ENCODE measurements at places on chromosomes 6 and 20.

- no peak for DNase-seq
Measured at GRCh38 chr20:44888226-44889103, 3.0 kb downstream of the YWHAB start.

DNA sequence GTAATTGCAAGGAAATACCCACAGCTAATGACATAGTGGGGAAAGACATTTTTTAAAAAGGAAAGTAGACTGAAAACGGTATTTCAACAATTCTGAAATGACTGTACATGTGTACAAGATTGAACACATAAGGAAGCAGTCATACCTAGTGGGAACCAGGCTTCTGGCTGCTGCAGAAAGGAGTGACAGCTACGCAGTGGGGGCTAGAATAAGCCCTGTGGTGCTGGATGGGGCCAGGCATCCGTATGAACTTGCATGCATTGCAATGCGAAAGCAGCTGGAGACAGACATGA is 54.9 kb upstream of the GPR31 start:
- DNase-seq: no peak

GRCh38 chr6:136609873-136610706 is 59.9 kb upstream of the MAP7 start:
- DNase-seq: no peak

- DNase-seq: no peak
Measured at GRCh38 chr6:107718341-107718740, 105.8 kb downstream of the SCML4 start.

DNA sequence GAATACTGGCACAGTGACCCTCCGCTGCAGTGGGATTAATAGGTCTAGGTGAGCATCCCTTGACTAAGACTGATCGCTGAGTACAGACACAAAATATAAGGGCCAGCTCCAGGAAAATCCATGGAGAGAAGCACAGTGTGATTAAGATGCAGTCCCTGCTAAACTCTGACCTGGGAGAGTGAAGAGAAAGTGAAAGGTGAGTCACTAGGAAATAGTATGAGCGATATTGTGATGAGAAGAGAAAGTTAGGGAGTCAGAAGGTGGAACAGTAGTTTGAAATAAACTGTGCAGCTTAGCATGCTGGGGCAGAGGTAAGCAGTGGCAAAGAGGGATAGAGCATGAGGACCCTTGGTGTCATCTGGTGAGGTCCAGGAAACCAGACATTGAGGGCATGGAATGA is 278.6 kb upstream of the MAP3K7 start:
- DNase-seq: no peak

GRCh38 chr20:37236462-37236861 is 25.2 kb downstream of the GHRH start:
- DNase-seq: no peak

- DNase-seq: no peak
Measured at GRCh38 chr6:160810238-160810637, 108.2 kb downstream of the PLG start.

DNA sequence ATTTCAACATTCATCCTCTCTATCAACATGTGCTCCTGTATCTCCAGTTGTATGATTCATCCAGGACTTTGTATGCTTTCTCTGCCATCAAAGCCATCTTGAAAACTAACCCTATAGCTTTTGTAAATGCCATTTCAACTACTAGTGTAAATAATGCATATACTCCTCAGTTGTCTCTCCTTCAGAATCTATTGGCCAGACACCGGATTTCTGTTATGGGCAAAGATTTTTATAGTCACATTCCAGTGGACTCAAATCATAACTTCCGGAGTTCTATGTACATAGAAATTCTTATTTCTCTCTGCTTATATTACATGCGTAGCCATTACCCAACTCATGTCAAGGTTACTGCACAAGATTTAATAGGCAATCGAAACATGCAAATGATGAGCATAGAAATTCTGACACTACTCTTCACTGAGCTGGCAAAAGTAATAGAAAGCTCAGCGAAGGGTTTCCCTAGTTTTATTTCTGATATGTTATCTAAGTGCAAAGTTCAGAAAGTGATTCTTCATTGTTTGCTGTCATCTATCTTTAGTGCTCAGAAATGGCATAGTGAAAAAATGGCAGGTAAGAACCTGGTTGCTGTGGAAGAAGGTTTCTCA is 54.8 kb downstream of the PGM3 start:
- no peak for DNase-seq

DNA sequence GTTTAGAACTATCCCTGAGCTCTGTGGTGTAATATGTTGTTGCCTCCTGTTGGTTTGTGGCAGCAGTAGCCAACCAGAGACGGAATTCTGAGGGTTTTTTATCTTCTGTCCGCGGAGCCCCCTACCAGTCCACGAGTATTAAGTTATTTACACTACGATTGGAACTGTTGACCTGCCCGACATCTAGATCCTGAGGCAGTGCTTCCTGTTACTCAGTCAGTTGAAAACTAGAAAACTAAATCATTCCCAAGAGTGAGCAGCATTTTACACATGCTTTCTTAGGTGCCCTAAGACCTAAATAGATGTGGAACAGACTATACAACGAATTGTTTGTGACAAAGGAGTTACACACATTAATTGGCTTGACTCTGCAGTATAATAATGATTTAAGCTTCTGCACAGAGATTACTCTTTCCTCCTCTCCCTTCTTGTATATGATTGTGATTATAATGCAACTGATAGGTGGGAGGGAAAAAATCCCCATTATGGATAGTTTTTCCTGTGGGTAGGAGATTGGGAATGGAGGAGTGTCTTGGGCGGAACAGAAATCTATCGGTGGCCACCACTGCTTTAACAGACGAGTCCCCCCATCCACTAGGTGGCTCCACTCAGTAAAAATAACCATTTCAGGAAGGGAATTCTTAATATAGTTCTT is 1.7 kb downstream of the LOC128125822 start:
- DNase-seq: no peak

- no peak for DNase-seq
Measured at GRCh38 chr6:56242346-56242745, 5.0 kb downstream of the COL21A1 start.

GRCh38 chr20:21262812-21263211 is 40.3 kb upstream of the XRN2 start:
- no peak for DNase-seq

DNA sequence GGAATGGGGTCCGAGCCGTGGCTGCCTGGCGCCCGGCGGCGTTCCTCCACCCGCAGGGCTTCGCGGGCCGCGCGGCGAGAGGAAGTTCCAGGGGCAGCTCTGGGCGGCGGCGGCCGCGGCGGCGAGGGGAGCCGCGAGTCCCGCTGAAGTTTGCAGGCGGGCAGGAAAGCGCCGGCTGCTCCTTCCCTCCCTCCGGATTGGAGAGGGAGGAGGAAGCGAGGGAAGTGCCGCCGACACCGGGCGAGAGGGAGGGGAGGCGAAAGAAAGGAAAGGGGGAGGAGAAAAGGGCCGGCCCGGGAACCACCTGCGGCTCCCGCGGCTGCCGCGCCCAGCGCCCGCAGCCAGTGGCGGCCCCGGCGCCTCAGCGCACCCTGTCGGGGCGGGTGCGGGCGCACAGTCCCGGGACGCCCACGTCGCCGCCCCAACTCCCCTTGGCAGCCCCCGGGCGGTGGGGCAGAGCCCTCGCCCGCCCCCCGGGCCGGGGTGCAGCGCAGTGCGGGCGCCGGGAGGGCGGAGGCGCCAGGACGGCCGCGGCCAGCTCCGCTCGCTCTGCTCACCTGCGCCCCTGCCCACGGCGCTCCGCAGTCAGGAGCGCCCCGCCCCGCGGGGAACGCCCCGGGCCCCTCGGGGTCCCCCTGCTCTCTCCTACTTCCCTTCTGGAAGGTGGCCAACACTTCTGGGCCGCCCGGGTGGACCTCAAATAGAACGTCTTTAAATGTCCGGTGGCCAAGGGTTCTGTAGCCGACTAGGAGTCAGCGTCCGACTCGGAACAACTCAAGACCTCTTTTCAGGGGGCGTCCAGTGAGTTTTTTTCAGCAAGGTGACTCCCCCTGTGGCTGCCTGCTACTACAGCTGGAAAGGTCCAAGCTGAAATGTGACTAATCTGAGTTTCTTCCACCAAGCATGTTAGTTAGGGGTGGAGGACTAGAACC is 80.3 kb upstream of the CCDC28A start:
- peak; percentile 14 for DNase-seq

DNA sequence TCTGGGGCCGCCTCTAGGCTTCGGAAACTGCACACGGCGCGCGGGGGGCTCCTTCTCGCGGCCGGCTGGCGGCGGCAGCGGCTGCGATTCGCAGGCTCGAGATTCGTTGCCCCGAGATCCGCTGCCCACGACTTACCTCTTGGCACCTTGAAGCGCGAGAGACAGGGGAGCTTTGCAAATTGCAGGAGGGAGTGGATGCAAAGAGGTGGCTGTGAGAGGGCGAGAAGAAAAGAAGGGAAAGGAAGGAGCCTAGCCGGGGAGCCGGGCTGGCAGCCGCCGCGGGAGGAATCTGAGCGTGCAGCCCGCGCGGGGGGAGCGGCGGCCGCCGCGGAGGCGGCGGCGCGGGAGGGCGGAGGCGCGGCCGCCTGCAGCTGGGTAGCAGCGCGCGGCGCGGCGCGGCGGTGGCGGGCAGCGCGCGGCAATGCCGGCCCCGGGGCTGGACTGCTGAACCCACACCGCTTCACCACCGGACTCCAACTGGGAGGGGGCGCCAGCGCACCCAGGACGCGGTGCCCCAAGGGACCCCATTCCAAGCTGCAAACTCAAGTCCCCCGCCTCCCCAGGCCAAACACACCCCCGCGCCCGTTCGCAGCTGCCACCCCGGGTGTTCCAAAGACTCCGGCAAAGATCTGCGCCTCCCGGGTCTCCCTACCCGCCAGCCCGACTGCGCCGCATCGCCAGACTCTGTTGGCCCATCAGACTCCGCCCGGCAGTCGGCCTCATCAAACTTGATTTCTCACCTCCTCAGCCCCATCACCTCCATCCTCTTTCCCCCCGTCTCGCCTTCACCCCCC is 44.2 kb upstream of the SUPT3H start:
- no peak for DNase-seq

DNA sequence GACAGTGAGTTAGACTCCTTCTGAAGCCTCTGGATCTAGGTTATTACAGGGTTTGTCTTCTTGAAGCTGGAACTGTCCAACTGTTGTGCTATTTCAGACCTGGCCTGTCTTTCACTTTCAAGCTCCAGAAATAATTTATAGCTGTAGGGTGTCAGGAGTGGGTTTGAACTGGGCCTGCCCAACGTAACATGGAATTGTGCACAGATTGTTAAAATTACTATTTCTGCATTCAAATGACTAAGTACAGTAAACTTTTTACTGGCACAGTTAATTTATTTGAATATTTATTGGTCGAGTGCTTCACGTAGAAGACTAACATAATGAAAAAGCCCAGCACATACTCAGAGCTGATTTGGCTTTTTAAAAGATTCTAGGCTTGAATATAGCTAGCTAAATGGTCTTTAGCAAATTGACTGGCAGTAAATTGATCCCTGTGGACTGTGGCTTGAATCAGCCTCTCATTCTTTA is 74.3 kb downstream of the ARID1B start:
- DNase-seq: no peak

GRCh38 chr6:116106146-116106545 is 5.5 kb downstream of the NT5DC1 start:
- no peak for DNase-seq

- no peak for DNase-seq
Measured at GRCh38 chr20:58225452-58226200, 2.8 kb downstream of the ANKRD60 start.

- DNase-seq: no peak
Measured at GRCh38 chr20:59094576-59094975, 52.0 kb upstream of the PRELID3B start.

- DNase-seq: no peak
Measured at GRCh38 chr6:169251371-169251802, 2.3 kb downstream of the THBS2 start.

DNA sequence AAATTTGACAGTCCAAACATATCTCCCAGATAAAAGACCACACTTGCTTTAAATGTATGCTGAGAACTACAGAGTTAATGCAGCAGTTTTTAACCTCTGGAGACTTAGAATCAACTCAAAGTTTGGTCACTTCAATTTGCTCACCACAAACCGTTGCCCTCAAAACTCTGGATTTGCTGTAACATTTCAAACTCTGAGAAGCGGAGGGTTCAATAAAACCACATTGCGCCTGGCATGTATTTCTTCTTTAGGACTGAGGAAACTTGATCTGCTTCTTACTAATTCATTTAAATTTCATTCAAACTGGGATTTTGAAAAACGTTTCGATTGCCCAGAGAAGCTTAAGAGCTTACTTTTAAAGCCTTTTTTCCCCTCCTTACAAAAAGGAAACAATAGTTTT is 115.8 kb downstream of the MTFR2 start:
- DNase-seq: no peak

DNA sequence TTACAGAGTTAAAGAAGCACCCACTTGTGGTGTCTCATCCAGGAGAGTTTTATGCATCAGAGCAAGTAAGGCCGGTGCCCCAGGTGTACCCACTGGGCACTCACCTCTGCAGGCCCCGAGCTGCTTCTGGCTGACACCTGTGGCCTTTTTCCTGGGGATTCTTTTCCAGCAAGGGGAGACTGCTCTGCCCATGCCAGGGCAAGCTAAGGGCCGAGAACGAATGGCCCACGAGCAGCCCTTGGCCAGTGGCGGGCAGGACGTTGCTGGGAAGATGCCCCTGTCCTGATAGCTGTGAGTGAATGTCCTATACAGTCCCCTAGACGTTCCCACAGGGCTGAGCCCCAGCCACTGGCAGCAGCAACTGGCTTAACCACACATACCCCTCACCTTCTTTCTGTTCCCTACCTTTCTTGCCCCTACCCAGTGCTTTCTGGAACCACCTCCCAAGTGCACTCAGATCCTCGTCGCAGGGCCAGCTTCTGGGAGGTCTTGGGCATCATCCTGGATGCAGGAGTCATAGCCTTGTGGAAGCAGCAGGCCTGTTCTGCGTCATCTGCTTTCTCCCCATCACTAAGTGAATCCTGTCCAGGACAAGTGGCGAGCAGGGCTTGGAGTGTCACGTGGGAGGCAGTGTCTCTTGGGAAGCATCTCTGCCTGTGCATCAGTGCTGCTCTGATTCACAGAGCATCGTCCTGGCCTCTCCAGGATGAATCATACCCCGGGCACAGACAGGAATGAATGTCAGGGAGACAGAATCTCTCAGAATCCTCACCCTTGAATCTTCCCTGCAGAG is 32.5 kb downstream of the SYNDIG1 start:
- peak; percentile 60 for DNase-seq

- DNase-seq: no peak
Measured at GRCh38 chr6:52400313-52401041, 19.7 kb upstream of the EFHC1 start.

DNA sequence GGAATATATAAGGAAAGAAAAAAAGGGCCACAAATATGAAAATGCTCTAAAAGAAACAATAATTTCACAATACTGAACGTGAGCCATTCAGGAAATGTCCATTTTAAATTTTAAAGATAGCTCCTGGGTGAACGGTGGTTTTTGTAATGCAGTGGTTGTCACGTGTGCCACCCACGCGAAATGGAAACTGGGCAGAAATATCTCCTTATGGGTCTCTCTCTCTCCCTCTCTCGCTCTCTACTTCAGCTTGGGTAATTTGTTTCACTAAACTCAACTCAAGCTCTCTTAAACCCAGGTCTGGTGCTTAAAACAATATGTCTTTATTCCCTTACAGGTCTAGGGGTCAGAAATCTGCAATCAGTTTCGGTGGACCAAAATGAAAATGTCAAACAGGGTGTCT is 150.8 kb downstream of the OR2B2 start:
- no peak for DNase-seq

- DNase-seq: no peak
Measured at GRCh38 chr6:12578751-12579150, 137.8 kb upstream of the PHACTR1 start.

- no peak for DNase-seq
Measured at GRCh38 chr6:49072885-49073620, 390.0 kb downstream of the MMUT start.

GRCh38 chr6:157456524-157456829 is 75.5 kb downstream of the ZDHHC14 start:
- no peak for DNase-seq

- DNase-seq: no peak
Measured at GRCh38 chr6:155090166-155090565, 95.1 kb downstream of the TIAM2 start.

All from caudate nucleus (tissue), 63 donors.